Thoracic aorta endothelial cell (primary cell): ENCODE measurements at places on chromosomes 13 and 19. TPM values are rescaled to one million over a fixed set of nuclear protein-coding genes. Genes with fewer than 3 reads are reported as not detected.

FFAR1 gene
- not detected in 2 replicates for total RNA-seq

DGKH gene
- 34.6 and 36.3 TPM in 2 replicates for total RNA-seq

C19orf18 gene
- 0.13 TPM in 1 of 2 replicates, not detected in the other for total RNA-seq

GIPC3 gene
- total RNA-seq, result 0.79 and 0.93 TPM in 2 replicates

ZNF91 gene
- 19.5 and 26.2 TPM in 2 replicates for total RNA-seq

LAIR1 gene
- total RNA-seq, result not detected in 2 replicates

FPR1 gene
- not detected in 2 replicates for total RNA-seq

STOML3 gene
- total RNA-seq, result not detected in 2 replicates
